Activated CD4-positive, alpha-beta memory T cell treated with anti-CD3 and anti-CD28 coated beads for 36 hours (primary cell): ENCODE measurements at places on chromosomes 3 and 15.

DNA sequence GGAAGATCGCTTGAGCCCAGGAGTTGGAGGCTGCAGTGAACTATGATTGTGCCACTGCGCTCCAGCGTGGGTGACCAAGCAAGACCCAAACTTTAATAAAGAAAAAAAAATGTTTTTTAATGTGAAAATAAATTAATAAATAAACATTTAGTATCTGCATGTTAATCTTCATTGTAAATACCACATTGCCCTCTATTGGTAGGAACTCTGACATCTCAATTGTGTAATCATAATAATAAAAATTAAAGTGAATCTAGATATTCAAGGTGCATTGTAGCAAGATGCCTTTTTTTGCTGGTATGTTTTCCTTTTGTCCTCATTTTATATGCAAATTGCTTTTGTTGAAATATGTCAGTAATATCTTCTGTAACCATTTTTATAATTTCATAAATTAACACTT, 95.0 kb upstream of the LIMD1 start:
- no peak for DNase-seq

- DNase-seq, result peak; percentile 37
These were observed 46.3 kb downstream of the GABRG3 start for GRCh38 chr15:27017168-27017809.

DNA sequence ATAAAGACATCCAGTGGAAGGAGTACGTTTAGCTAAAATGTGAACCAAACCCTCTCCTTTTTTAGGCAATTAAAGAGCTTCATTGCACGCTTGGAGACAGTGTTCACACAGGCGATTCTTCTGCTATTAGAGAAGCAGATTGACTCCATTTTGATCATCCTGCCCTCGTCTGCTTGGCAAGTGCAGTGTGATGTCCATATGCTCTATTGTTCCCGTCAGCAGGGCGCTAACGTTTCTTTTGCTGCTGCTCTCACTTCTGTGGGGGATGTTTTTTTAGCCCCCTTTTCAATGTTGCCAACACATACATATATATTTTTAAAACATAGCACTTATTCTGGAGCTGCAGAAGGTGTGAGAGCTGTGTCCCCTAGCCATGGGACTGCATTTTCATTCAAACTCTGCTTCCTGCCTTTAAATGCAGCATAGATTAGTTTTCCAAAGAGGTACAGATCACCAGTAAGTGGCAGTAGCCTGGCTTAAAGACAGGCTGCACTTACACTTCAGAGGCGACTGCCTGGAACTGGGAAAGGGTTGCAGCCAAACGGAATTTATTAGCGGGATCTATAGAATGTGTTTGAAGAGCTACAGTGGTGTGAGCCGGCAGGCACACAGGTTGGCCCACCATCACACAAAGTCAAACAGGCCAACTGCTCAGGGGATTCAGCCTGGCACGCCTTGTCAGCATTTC, 292.6 kb upstream of the DPH6 start:
- no peak for DNase-seq

GRCh38 chr3:29503958-29504357, 223.1 kb downstream of the RBMS3 start:
- DNase-seq, result no peak

- no peak for DNase-seq
These were observed 27.7 kb downstream of the DLG1 start for GRCh38 chr3:197270558-197271317.

- no peak for DNase-seq
These were observed 55.2 kb upstream of the GBE1 start for GRCh38 chr3:81816473-81817250.
